ENCODE measurements at places on chromosomes 11 and 22. TPM values are rescaled to one million over a fixed set of nuclear protein-coding genes. Genes with fewer than 3 reads are reported as not detected.

FUT4 gene
- 7.5 TPM for total RNA-seq

GTSE1 gene
- total RNA-seq: 8.8 TPM

TRIM51 gene
- total RNA-seq: not detected

LRP4 gene
- total RNA-seq: 1.4 TPM

APOBEC3H gene
- 0.33 TPM for total RNA-seq

A4GALT gene
- 36.3 TPM for total RNA-seq

C11orf42 gene
- not detected for total RNA-seq

VSIG2 gene
- total RNA-seq: 0.33 TPM

SLC7A4 gene
- total RNA-seq: under 0.01 TPM

PHLDA2 gene
- total RNA-seq: 8.8 TPM

ELMOD1 gene
- 0.38 TPM for total RNA-seq

HARBI1 gene
- 5.3 TPM for total RNA-seq

RELA gene
- 63.4 TPM for total RNA-seq

AGBL2 gene
- total RNA-seq: 3.6 TPM

TH gene
- total RNA-seq: under 0.01 TPM

TENM4 gene
- total RNA-seq: under 0.01 TPM

TMEM191C gene
- total RNA-seq: 1.2 TPM

H19 gene
- 28.1 TPM for total RNA-seq

CSF2RB gene
- total RNA-seq: 15.6 TPM

MYBPC3 gene
- not detected for total RNA-seq

RIMBP3C gene
- 0.19 TPM for total RNA-seq

CD248 gene
- total RNA-seq: 0.19 TPM

KCNQ1 gene
- total RNA-seq: not detected

MYO18B gene
- total RNA-seq: not detected

CRYBB2 gene
- not detected for total RNA-seq

OSBP2 gene
- 9.9 TPM for total RNA-seq

CDC42EP2 gene
- 31.0 TPM for total RNA-seq

HEPHL1 gene
- total RNA-seq: under 0.01 TPM

PARVG gene
- under 0.01 TPM for total RNA-seq

GRIK4 gene
- 0.33 TPM for total RNA-seq

MRPL17 gene
- 56.8 TPM for total RNA-seq

KRTAP5-6 gene
- total RNA-seq: not detected

RFPL3 gene
- total RNA-seq: not detected

RAPSN gene
- total RNA-seq: 0.33 TPM

TMEM191B gene
- 0.19 TPM for total RNA-seq

OR5B21 gene
- not detected for total RNA-seq

OR5P2 gene
- 0.33 TPM for total RNA-seq

All from vein endothelial cell (primary cell).